ENCODE measurements at places on chromosomes 12 and 14. TPM values are rescaled to one million over a fixed set of nuclear protein-coding genes. Genes with fewer than 3 reads are reported as not detected.

DNA sequence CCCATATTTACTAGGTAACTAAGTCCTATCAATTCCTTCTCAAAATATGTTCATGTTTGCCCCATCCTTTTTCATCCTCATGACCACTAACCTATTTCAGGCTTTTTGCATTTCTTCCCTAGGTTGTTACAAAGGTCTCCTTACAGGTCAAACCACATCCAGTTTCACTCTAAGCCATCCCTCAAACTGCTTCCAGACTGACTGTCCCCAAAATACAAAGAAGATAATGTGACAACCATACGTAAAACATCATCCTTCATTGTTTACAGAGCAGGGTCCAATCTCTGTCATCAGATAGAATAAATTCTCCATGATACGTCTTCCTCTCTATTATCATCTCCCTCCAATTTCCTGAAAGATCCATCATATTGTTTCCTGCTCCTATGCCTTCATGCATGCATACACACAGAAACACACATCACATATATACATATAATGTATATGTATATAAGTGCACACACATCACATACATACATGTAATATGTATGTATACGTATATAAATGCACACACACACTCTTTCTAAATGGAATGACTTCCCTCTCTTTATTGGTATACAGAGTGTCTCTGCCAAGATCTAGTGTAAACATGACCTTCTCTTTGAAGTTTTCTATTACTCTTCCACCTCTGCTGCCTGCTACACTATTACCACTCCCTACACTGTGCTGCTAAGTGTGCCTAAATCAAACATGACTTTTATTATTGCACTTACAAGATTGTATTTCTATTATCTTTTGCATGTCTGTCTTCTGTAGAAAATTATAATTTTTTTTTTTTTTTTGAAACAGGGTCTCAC lies 30.7 kb upstream of the EPS8 start:
- DNase-seq: no peak

TTC6 gene
- total RNA-seq: not detected

PTPRR gene
- 0.25 TPM for total RNA-seq

- peak; percentile 98 for DNase-seq
Measured at GRCh38 chr12:75690296-75690955, 179.0 kb upstream of the KRR1 start.
